ENCODE measurements at places on chromosomes 7 and 10.

GRCh38 chr10:68137171-68137570 is 27.9 kb downstream of the MYPN start:
- no peak for DNase-seq
- no peaks in the 10 kb centered on the region for H3K36me3 ChIP-seq
- H3K4me3 ChIP-seq: no peak overlapping the region
- H3K27me3 ChIP-seq: peaks cover 13% of the 10 kb centered on the region
- no peak overlapping the region for H3K27ac ChIP-seq

GRCh38 chr7:90599038-90599437 is 2.9 kb downstream of the CDK14 start:
- H3K27me3 ChIP-seq: peaks cover 65% of the 10 kb centered on the region
- no peak for DNase-seq
- H3K4me3 ChIP-seq: no peak overlapping the region

- H3K27me3 ChIP-seq: no peaks in the 10 kb centered on the region
- no peak overlapping the region for H3K27ac ChIP-seq
- H3K4me1 ChIP-seq: no peaks in the 10 kb centered on the region
- no peaks in the 10 kb centered on the region for H3K36me3 ChIP-seq
Observed at GRCh38 chr7:132234711-132235110, 341.6 kb downstream of the PLXNA4 start.

DNA sequence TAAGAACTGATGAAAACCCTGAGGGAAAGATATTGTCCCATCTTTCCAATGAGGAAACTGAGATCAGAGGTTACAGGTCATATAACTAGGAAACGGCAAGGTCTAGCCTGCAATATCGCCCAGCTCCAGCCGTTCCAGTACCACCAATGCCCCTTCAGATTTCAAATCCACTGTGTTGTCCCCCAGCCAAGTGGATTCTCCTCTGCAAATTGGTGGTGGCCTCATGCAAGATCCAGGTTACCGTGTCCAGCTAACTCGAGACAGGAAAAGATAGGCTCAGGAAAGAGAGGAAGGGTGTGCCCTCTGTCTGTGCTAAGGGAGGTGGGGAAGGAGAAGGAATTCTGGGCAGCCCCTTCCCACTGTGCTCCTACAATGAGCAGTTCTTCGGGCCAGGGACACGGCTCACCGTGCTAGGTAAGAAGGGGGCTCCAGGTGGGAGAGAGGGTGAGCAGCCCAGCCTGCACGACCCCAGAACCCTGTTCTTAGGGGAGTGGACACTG is 25.3 kb downstream of the PRSS2 start:
- H3K36me3 ChIP-seq: peaks cover 80% of the 10 kb centered on the region
- H3K27ac ChIP-seq: peak overlapping the region; percentile 98
- H3K4me1 ChIP-seq: peaks cover 69% of the 10 kb centered on the region

- no peaks in the 10 kb centered on the region for H3K27me3 ChIP-seq
- no peak overlapping the region for H3K4me3 ChIP-seq
- no peak for DNase-seq
- H3K27ac ChIP-seq: no peak overlapping the region
- H3K4me1 ChIP-seq: no peaks in the 10 kb centered on the region
Observed at GRCh38 chr7:111424768-111425167, 137.5 kb downstream of the IMMP2L start.

GRCh38 chr7:55537458-55537990 is 34.8 kb downstream of the VOPP1 start:
- peak overlapping the region; percentile 53 for H3K4me3 ChIP-seq
- H3K4me1 ChIP-seq: peaks cover 94% of the 10 kb centered on the region
- peaks cover 34% of the 10 kb centered on the region for H3K36me3 ChIP-seq

- peaks cover 11% of the 10 kb centered on the region for H3K4me1 ChIP-seq
- peaks cover 15% of the 10 kb centered on the region for H3K27me3 ChIP-seq
- no peak overlapping the region for H3K4me3 ChIP-seq
- no peak overlapping the region for H3K27ac ChIP-seq
- H3K36me3 ChIP-seq: no peaks in the 10 kb centered on the region
Observed at GRCh38 chr7:142185069-142185468, 72.8 kb downstream of the PRSS58 start.

- no peak overlapping the region for H3K27ac ChIP-seq
- DNase-seq: no peak
- no peaks in the 10 kb centered on the region for H3K36me3 ChIP-seq
- no peak overlapping the region for H3K4me3 ChIP-seq
- H3K4me1 ChIP-seq: no peaks in the 10 kb centered on the region
Observed at GRCh38 chr10:107056182-107056581, 108.3 kb downstream of the SORCS1 start.

DNA sequence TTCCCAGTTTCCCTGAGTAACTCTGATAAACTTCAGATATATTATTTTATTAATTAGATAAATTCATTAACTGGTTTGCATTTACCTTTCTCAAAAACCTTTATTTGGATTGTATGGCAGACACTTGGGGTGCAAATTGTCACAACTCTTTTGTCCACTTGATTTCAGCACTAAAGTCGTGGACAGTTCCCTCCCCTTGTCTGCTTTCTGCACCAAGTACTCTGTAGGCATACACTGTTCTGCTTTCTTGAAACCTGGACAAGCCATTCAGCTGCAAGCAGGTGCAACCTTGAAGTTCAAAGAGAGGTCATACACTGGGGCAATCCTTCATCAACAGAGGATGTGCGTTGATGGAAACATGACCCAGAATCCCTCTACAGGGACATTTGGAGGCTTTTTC is 162.9 kb downstream of the ARL5B start:
- DNase-seq: no peak
- H3K27ac ChIP-seq: no peak overlapping the region
- no peaks in the 10 kb centered on the region for H3K27me3 ChIP-seq
- H3K4me1 ChIP-seq: no peaks in the 10 kb centered on the region
- no peaks in the 10 kb centered on the region for H3K36me3 ChIP-seq
- no peak overlapping the region for H3K4me3 ChIP-seq

DNA sequence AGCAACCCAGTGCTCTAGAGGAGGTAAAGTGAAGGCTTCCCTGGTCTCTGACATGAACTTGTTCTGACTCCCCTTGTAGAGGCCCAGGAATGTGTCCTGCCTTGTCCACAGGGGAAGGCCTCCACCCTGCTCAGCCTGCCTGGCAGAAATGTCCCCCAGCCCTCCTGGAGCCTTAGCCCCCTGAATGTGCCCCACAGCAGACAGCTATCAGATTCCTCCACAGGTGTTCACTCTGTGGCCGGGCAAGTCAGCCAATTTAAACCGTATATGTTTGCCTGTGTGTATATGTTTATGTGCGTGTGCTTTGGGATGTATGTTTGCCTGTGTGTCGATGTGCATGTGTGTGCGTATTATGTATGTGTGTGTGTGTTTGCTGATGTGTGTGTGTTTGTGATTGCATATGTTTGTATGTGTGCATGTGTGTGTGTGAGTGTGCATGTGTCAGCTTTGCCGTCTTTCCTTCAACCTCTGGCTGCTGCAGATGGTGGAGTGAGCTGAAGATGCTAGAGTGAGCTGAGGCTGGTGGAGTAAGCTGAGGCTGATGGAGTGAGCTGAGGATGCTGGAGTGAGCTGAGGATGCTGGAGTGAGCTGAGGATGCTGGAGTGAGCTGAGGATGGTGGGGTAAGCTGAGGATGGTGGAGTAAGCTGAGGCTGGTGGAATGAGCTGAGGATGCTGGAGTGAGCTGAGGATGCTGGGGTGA is 68.9 kb upstream of the ANTXRL start:
- DNase-seq: no peak
- H3K4me1 ChIP-seq: peaks cover 7% of the 10 kb centered on the region
- no peak overlapping the region for H3K27ac ChIP-seq
- H3K27me3 ChIP-seq: no peaks in the 10 kb centered on the region

DNA sequence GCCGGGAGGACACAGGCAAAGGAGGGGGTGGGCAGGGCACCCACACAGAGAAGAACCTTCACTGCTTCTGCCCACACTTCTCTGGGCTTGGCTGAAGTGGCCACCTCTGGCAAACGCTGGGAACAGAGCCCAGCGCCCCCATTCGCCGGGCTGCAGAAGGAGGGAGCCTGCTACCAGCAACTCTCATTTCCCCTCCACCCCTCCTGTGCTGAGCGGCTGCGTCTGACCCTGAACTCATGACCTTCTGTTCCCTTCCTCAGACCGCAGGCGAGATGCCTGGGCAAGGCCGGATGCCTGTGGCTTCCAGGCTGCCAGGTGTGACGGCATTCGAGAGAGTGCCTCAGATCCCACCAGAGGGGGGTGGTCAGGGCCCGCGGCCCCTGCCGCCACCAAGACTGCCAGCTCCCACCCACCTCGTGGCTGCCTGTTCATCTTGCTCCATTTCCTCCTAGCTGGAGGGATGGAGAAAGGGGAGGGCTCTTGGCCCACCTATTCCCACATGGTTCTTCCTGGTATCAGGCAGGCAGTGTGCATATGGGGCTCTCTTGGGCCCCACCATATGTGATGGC is 19.8 kb downstream of the DNAJB12 start:
- no peaks in the 10 kb centered on the region for H3K27me3 ChIP-seq
- peak overlapping the region; percentile 70 for H3K4me3 ChIP-seq

GRCh38 chr10:108749042-108749441 is 1174.3 kb downstream of the XPNPEP1 start:
- H3K36me3 ChIP-seq: no peaks in the 10 kb centered on the region
- DNase-seq: no peak
- no peaks in the 10 kb centered on the region for H3K27me3 ChIP-seq
- no peaks in the 10 kb centered on the region for H3K4me1 ChIP-seq
- no peak overlapping the region for H3K4me3 ChIP-seq

DNA sequence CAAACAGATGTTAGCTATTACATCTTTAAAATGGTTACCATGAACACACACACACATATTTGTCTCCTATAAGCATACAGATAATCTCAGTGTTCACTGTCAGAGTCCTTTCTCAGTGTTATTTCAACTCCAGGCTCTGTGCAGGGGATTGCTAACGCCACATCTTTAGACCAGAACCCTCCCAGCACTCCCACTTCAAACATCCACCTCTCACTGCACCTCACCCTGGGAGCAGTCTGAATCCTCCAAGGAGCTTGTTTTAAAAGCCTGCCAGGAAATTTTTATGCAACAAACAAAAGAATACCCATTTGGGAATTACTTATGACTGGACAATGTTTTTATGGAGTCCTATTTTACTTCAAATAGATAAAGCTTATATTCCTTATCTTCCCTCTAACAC is 107.4 kb downstream of the PARD3 start:
- H3K4me3 ChIP-seq: no peak overlapping the region
- DNase-seq: no peak
- no peak overlapping the region for H3K27ac ChIP-seq
- H3K27me3 ChIP-seq: peaks cover 16% of the 10 kb centered on the region

GRCh38 chr10:68562661-68563570 is 2.8 kb downstream of the TET1 start:
- H3K4me3 ChIP-seq: peak overlapping the region; percentile 12
- H3K27ac ChIP-seq: no peak overlapping the region
- peaks cover 54% of the 10 kb centered on the region for H3K27me3 ChIP-seq

GRCh38 chr10:126663328-126663727 is 7.2 kb downstream of the C10orf90 start:
- H3K4me3 ChIP-seq: no peak overlapping the region
- no peaks in the 10 kb centered on the region for H3K36me3 ChIP-seq
- no peak overlapping the region for H3K27ac ChIP-seq
- H3K27me3 ChIP-seq: no peaks in the 10 kb centered on the region
- no peaks in the 10 kb centered on the region for H3K4me1 ChIP-seq

GRCh38 chr7:102463841-102464576 is 654 bp downstream of the ALKBH4 start:
- H3K36me3 ChIP-seq: peaks cover 3% of the 10 kb centered on the region
- H3K4me3 ChIP-seq: peak overlapping the region; percentile 94
- H3K4me1 ChIP-seq: peaks cover 27% of the 10 kb centered on the region
- H3K27ac ChIP-seq: peak overlapping the region; percentile 69
- DNase-seq: no peak

DNA sequence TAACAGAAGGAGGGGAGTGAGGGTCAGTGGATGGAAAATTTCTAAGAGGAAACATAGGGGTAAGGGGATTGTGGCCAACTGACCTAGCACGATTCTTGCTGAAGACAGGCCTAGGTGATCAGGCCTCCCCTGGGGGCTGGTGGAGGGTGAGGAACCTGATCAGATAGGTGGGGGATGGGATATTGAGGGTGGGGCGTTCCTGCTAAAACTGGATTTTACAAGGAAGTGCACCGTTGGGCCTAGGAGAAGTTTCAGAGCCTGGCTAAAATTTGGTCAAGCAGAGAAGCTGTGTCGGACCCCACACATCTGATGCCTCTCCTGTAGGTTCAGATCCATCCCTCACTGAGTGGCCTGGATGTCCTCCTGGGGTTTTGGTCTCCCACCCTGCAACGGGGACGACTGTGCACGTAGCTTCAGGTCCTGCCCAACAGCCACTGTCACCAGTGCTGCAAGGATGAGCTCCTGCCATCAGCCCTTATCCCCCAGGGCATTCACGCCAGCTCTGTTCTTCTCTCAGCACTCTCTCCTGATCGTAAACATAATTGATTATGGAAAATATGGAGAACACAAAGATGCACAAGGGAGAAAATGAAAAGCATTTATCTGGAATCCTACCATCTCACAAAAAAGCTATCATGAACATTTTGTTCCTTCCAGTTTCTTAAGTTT is 89.9 kb downstream of the ADCY1 start:
- no peak for DNase-seq
- no peak overlapping the region for H3K4me3 ChIP-seq
- H3K4me1 ChIP-seq: no peaks in the 10 kb centered on the region
- H3K27me3 ChIP-seq: no peaks in the 10 kb centered on the region

DNA sequence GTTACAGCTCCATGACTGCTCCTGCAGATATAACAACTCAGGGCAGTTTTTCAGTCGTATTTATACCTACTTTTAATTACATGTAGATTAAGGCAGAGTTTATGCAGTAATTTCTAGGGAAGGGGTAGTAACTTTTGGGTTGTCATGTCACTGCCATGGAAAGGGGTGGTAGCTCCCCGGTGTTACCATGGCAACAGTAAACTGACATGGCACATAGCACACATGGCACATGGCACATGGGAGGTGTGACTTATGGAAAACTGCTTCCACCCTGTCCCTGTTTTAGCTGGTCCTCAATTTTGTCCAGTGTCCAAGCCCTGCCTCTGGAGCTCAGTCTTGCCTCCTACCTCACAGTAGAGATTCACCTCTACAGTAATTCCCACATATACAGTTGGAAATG is 3.9 kb upstream of the TOMM7 start:
- peaks cover 23% of the 10 kb centered on the region for H3K27me3 ChIP-seq
- peaks cover 14% of the 10 kb centered on the region for H3K4me1 ChIP-seq
- no peak for DNase-seq

DNA sequence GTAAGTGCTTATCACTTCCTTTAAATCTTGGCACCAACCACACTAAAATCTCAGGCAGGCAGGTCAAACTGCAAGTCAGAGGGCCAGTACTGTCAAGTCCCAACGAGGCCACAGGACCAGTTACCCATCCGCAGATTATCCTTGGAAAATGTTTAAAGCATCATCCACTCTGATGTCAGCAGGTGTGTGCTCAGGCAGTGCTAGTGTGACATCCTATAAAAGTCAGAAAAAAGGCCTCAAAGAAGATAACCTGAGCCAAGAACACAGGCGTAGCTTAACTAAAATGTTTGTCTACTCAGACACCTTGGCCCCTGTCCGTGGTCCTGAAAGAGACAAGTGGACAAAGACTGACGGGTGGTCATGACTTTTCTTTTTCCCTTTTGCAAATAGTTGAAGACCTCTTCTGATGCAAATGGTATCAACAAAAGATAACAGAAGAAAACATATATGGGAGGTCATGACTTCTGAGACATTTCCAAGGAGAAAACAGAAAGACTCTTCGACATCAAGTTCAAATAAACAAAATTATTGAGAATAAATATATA is 309.3 kb downstream of the KCNMA1 start:
- H3K4me1 ChIP-seq: no peaks in the 10 kb centered on the region
- DNase-seq: no peak
- no peak overlapping the region for H3K4me3 ChIP-seq
- no peak overlapping the region for H3K27ac ChIP-seq

- H3K4me3 ChIP-seq: peak overlapping the region; percentile 26
- H3K4me1 ChIP-seq: peaks cover 9% of the 10 kb centered on the region
Observed at GRCh38 chr10:34780818-34781380, 34.2 kb downstream of the PARD3 start.

Data from activated T-helper 1 cell treated with anti-CD3 and anti-CD28 coated beads, Interleukin-12 subunit alpha, Interleukin-12 subunit beta, Interleukin-2, Interleukin-4 antibody, amounts not matched to agents 30 ng/mL and 10 ng/mL and 1 ng/mL, durations not matched to agents 14 hours and 24 hours and 36 hours (primary cell).